Fibroblast of the aortic adventitia (primary cell): ENCODE measurements at places on chromosomes 1 and 21.
A peak's percentile ranks its signal among the peaks of the same experiment; 100 is the strongest.

GRCh38 chr1:198101716-198102453 is 54.9 kb upstream of the NEK7 start:
- no peak for DNase-seq

DNA sequence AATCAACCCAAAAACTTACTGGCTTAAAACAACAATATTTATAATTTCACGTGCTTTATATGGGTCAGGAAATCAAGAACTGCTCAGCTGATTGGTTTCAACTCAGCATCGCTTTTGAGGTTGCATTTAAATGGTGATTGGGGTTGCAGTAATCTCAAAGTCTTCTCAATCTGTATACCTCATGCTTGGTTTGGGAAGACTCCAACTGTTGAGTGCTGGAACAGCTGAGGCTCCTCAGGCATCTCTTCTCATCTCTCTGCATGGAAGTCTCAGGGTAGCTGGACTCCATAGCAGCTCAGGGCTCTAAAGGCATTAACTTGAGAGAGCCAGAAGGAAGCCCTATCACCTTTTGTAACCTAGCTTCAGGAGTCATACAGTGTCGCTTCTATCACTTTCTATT is 35.1 kb downstream of the AK5 start:
- no peak for DNase-seq

DNA sequence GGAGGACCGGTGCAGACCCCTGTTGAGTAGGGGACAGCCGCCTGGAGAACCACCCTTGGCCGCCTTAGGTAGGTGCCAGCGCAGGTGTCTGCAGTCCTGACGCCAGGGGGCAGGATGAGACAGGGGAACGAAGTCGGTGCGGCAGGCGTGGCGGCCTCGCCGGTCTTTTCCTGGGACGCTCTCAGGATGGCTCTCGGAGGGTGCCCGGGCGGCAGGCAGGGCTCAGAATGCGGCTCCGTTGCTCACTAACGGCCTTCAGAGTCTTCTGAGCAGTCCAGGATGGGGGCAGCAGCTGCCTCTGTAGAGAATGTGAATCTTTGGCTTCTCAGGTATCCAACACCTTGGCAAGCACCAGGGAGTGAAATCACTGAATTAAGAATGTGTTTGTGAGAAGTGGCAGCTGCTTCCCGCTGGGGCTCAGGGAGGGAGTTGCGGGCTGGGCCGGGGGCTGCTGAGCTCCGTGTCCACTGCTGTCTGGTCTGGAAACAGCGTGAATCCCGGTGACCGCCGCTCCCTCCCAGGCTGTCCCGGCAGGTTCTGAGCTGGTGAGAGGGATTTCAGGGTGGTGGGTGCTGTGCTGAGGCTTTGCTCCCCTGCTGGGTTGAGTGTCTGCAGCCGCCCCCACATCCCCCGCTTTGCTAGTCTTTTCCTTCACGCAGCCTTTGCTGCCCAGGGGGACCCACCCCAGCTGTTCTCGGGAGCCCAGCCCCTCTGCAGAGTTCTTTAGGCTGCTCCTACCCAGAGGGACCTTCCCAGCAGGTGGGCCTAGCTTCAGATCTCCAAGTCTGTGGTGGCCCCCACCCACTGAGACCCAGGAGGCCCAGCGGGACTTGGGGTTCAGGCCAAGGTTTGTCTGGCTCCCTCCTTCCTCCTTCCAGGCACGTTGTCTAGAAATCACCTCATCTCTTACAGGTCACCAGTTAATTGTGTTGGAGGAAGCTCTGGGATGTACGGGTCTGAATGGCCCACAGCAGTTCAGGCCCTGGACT is 11.1 kb upstream of the C1orf174 start:
- DNase-seq: peak; percentile 42

GRCh38 chr1:219582296-219582695 is 30.6 kb downstream of the ZC3H11B start:
- DNase-seq: peak; percentile 61

DNA sequence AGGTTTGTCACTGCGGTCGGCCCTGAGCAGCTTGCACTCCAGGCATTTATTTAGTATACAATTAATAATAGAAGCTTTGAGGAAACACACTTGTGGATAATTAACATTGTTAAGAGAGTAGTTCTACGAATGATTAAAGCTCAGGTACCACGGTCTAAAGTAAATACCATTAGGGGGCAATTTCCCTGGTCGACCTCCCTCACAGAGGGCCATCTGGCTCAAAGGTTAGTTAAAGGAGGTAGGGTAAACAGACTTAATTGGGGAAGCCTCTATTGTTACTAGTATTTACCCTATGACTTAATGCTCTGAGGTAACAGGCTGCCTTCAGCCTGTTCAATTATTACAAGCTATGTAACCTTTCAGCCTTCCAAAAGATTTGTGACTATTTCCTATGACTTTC is 122.3 kb upstream of the SLC44A3 start:
- no peak for DNase-seq

GRCh38 chr1:11691302-11691914 is at the start of gene DRAXIN:
Gene DRAXIN (plus strand): TSS chr1:11691710. CDS start chr1:11706259, 14,549 bp downstream.
- no peak for DNase-seq

- no peak for DNase-seq
These were observed 335.7 kb upstream of the GREM2 start for GRCh38 chr1:240947438-240948224.

DNA sequence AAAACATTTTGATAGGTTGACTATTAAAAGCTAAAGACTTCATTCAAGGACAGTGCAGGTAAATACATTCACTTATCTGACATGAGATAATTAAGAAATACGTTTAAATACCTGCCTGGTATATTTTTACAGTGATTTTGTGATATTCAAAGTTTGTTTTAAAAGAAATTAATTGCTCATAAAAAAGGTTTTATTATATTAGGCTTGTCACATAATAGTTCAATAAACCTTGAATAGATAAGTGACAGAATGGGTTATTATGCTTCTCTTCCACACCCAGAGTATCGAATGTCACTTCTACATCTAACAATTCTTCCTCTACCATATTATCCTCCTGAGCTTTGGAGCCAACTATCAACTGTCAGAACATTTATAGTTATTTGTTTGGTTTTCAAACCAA is 60.0 kb downstream of the LTN1 start:
- DNase-seq: no peak

- peak; percentile 95 for DNase-seq
These were observed 92.1 kb downstream of the LRRC8C start for GRCh38 chr1:89725011-89725370.

DNA sequence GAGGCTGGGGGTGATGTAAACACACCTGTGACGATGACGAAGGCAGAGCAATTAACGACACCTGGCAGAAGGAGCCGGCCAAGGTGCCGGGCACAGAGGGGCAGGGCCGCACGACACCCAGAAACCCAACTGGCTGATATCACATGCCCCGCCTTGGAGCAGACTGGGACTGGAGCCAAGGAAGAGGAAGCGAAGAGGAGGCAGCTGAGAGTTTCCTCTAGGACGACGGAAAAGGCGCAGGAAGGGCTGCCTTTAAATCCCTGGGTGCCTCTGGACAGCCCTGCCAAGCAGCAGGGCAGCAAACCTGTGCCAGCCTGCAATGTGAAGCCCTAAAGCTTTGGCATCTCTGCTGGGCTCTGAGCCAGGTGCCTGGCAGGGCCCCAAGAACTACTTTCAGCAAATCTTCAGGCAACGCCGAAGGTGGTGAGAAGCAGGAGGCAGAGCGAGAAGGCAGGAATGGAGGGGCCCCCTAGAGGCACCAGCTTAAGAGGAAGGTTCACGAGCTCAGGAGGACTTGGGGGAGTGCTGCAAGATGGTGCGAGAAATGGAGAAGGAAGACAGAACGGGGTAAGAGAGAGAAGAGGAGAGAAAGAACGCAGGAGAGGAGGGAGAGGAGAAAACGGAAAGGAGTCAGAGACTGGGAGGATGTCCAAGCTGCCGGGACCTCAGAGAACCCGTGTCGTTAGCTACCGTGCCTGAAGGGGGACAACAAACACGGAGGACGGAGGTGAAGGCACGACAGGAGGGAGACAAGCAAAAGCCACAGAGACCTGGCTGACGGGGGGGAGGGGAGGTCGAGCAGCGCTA is 25.3 kb upstream of the PEF1 start:
- DNase-seq: peak; percentile 53

DNA sequence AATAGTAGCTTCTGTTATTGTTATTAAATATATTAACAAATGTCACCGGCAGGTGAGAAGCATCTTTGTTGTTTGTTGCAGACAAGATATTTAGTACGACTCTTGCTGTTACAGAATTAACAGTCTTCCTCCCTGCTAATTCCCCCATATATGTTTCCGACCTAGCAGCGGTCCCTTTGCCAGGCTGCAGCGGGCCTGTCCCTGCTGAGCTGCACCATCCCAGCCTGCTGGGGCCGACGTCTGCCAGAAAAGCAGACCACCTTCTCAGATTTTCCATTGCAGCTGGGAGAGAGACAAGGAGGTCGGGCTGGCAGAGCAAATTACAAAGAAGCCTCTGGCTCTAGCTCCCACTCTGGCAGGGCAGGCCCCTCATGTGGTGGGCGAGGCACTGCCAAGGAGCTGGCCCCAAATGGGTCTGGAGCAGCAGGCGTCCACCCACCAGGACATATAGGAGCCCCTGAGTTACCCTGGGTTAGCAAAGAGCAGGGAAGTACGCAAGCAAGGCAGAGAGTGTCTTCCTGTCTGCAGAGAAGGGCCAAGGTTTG is 142.7 kb downstream of the FOXD2 start:
- DNase-seq: no peak

DNA sequence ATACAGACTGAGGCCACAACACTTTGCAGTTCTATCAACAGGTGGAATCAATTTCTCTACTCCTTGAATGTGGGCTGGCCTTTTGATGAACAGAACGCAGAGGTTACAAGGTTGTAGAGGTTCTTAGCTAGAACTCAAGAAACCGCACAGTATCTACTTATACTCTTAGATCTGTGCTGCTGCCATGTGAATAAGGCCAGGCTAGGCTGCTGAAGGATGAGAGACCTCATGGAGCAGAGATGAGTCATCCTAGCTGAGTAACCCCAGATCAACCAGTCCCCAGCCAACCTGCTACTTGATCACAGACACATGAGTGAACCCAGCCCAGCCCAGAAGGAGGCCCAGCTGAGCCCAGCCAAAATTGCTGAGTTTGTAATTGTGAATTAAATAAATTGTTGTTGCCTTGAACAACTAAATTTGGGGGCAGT is 35.3 kb upstream of the BCAR3 start:
- no peak for DNase-seq

DNA sequence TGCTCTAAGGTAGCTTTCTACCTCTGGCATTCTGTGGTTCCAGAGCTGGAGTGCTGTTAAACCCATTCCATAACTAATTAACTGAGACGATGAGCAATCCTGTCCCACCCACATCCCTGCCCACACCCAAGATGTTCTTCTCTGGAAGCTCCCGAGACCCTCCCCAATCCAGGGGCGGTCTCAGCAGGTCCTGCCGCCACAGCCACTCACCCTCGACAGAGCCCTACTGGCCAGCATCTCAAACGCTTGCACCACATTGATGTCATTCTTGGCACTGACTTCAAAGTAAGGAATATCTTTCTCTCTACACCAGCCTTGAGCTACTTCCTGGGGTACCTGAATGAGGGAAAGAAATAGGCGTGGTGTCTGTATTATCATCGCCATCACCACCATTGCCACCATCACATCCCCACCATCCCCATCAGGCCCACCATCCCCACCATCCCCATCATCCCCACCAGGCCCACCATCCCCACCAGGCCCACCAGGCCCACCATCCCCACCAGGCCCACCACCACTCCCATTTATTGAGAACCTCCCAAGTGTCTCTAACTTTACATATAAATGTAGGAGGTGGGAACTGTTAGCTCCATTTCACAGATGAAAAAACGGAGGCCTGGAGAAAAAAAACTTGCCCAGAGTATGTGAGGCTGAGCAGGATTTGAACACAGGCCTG is 17.7 kb downstream of the RAB7B start:
- no peak for DNase-seq

DNA sequence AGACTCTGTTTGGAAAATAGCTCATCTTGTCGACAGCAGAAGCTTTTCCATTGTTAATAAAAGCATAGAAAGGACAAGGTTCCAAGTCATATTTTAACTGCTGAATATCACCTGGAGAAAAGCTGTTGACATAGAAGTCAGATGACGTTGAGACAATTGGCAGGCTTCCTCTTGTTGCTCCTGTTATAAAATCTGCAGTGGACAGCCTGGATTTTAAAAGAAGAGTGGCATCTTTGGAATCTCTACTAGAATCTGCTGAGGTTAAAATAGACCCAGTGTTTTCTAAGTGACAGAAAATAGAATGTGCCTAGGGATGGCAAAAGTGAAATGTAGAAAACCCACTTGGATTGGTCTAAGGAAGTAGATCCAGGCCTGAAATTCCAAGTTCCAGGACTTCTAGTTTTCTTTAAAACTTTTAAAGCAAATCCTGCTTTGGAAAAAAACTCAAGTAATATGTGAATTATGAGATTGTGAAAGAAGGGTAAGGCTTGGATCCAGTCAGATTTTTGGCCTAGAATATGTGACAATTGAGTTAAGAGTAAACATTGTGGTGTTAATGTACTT is 53.6 kb upstream of the NEXN start:
- DNase-seq: peak; percentile 88

DNA sequence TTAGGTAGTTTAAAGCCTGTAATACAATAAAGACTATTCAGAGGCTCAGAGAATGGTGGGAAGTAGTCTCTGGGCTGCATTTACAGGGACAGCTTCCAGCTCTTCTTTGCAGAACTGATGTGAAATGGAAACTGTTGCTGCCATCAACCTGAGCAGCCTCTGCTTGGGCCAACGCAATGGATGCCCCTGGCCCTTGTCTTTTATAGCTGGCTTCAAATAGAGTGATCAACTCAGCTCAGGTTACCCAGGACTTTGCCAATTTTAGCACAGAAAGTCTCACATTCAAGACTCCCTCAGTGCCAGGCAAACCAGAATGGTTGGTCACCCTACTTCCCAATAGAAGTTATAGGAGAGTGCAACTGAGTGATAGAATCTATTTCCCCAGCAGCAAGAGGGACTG is 18.1 kb upstream of the GALNT2 start:
- DNase-seq: no peak

DNA sequence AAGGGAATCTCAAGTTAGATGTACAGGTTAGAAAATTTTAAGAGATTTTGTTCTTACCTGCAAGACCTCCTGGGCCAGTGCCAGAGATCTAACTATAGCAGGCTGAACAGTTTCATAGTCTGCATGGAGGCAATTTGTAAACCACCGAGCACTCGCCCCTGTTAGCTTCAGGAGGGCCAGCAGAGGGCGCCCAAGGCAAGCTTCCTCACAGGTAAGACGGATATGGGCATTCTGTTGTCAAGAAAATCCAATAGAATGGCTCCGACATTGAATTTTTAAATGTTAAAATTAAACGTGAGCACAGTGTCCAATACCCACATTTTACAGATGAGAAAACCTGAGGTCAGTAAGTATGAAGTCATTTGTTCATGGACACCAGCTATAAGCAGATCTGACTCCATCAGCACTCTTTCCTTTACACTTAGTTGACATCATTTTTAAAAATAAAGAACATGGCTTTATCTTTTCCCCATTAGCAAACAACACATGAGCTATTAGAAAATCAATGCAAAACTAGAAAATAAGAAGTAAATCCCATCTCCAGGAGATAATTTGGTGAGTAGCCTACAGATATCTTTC is 2.2 kb downstream of the REG4 start:
- peak; percentile 74 for DNase-seq
